Uterus (tissue), 4 donors: ENCODE measurements at places on chromosomes 6 and 20. TPM values are rescaled to one million over a fixed set of nuclear protein-coding genes. Genes with fewer than 3 reads are reported as not detected.
A peak's percentile ranks its signal among the peaks of the same experiment; 100 is the strongest.

- no peaks in the 10 kb centered on the region for H3K27me3 ChIP-seq
- DNase-seq = no peak
- H3K4me3 ChIP-seq = no peak overlapping the region
- no peaks in the 10 kb centered on the region for H3K4me1 ChIP-seq
- H3K36me3 ChIP-seq = no peaks in the 10 kb centered on the region
Observed at GRCh38 chr6:30322527-30323501, 3.9 kb upstream of the TRIM39 start.

KHDC1L gene
- 0.83 TPM for total RNA-seq

SLC16A10 gene
- total RNA-seq = 1.2 TPM

GRCh38 chr20:31652917-31653396 is 15.2 kb downstream of the COX4I2 start:
- no peaks in the 10 kb centered on the region for H3K36me3 ChIP-seq
- H3K27me3 ChIP-seq = no peaks in the 10 kb centered on the region
- no peaks in the 10 kb centered on the region for H3K4me1 ChIP-seq

TXLNB gene
- 1.7 TPM for total RNA-seq

GRCh38 chr20:44028868-44029847 is 114.5 kb downstream of the TOX2 start:
- H3K4me3 ChIP-seq = no peak overlapping the region
- no peak overlapping the region for H3K27ac ChIP-seq
- no peaks in the 10 kb centered on the region for H3K36me3 ChIP-seq
- H3K4me1 ChIP-seq = no peaks in the 10 kb centered on the region
- no peak for DNase-seq

- no peaks in the 10 kb centered on the region for H3K27me3 ChIP-seq
- no peaks in the 10 kb centered on the region for H3K4me1 ChIP-seq
- H3K36me3 ChIP-seq = no peaks in the 10 kb centered on the region
- H3K27ac ChIP-seq = no peak overlapping the region
- no peak overlapping the region for H3K4me3 ChIP-seq
- DNase-seq = no peak
Observed at GRCh38 chr6:15827496-15828255, 164.8 kb upstream of the DTNBP1 start.

DNA sequence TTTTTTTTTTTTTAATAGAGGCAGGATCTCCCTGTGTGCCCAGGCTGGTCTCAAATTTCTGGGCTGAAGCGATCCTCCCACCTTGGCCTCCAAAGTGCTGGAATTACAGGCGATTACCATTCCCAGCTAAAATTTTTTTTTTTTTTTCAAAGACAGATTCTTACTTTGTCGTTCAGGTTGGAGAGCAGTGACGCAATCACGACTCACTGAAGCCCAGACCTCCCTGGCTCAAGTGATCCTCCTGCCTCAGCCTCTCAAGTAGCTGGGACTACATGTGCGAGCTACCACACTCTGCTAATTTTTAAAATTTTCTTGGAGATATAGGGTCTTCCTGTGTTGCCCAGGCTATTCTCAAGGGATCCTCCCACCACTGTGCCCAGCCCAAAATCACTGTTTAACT is 58.0 kb upstream of the MYO6 start:
- H3K4me1 ChIP-seq = no peaks in the 10 kb centered on the region
- no peaks in the 10 kb centered on the region for H3K36me3 ChIP-seq
- H3K4me3 ChIP-seq = no peak overlapping the region
- no peak overlapping the region for H3K27ac ChIP-seq
- H3K27me3 ChIP-seq = no peaks in the 10 kb centered on the region

SGK1 gene
- 75.0 TPM for total RNA-seq

GRCh38 chr6:12844284-12845223 is 128.0 kb downstream of the PHACTR1 start:
- H3K27ac ChIP-seq = no peak overlapping the region
- H3K27me3 ChIP-seq = no peaks in the 10 kb centered on the region
- no peak overlapping the region for H3K4me3 ChIP-seq
- DNase-seq = no peak
- H3K4me1 ChIP-seq = no peaks in the 10 kb centered on the region

DNA sequence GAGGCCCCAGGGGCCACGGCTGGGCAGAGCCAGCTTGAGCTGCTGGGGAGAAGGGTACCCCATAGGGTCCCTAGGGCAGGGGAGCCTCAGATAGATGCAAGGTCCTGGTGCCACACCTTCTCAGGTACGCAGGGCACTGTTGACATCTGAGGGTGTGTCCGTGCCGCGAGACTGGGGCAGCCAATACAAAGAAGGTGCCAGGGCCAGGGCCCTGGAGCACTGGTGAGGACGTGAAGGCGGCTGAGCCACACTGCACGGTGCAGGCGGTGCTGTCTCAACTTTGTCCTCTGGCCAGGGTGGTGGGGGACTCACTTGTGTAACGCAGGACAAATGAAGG is 649 bp upstream of the LRRC73 start:
- H3K36me3 ChIP-seq = no peaks in the 10 kb centered on the region
- no peaks in the 10 kb centered on the region for H3K27me3 ChIP-seq
- H3K4me1 ChIP-seq = peaks cover 8% of the 10 kb centered on the region
- DNase-seq = no peak
- peak overlapping the region; percentile 61 for H3K4me3 ChIP-seq

SLC13A3 gene
- not detected for total RNA-seq

- H3K27me3 ChIP-seq = no peaks in the 10 kb centered on the region
- H3K4me3 ChIP-seq = no peak overlapping the region
- no peaks in the 10 kb centered on the region for H3K36me3 ChIP-seq
- no peak for DNase-seq
Observed at GRCh38 chr20:58243653-58244410, 15.4 kb upstream of the ANKRD60 start.

DNA sequence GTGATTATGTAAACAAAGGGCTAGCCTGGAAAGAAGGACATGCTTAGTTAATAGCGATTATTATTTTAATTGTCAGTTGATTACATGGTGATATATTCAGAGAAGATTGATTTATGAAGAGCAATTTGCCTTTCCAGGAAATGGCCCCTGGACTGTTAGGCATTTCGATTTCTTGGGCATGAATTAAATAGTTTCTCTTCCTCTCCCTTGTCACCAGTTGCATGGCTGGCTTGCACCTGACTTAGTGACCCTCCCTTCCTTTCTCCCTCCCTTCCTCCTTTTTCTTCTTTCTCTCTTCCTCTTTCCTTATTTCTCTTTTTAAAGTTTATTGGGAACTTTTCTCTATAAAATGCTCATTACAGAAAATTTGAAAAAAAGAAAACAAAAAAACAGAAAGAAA is 235.4 kb downstream of the CDC5L start:
- H3K27ac ChIP-seq = no peak overlapping the region
- DNase-seq = no peak
- H3K4me3 ChIP-seq = no peak overlapping the region
- H3K4me1 ChIP-seq = no peaks in the 10 kb centered on the region

- H3K36me3 ChIP-seq = no peaks in the 10 kb centered on the region
- no peak for DNase-seq
- no peak overlapping the region for H3K27ac ChIP-seq
- no peaks in the 10 kb centered on the region for H3K27me3 ChIP-seq
- no peak overlapping the region for H3K4me3 ChIP-seq
- H3K4me1 ChIP-seq = no peaks in the 10 kb centered on the region
Observed at GRCh38 chr6:98769546-98769945, 64.8 kb upstream of the POU3F2 start.

TINAG gene
- not detected for total RNA-seq

DNA sequence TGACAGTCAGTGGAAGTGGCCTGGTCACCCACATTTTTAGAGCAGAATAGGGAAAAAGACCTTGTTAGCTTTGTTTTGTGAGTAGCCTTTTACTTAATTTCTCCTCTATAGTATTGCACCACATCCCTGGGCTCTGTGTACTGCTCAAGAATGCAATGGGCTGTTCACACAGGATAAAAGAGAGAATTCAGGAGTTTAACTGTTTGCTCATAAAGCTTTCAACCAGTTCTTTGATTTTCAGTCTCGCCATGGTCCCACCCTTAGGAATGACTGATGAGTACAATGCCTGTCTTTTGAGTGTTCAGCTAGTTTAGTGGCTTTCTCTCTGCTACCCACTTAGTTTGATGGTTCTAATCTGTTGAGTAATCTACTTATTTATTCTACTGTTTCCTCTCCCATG is 129.7 kb downstream of the PLG start:
- peaks cover 3% of the 10 kb centered on the region for H3K36me3 ChIP-seq
- no peak for DNase-seq
- H3K27me3 ChIP-seq = no peaks in the 10 kb centered on the region
- no peak overlapping the region for H3K27ac ChIP-seq
- H3K4me1 ChIP-seq = no peaks in the 10 kb centered on the region

DNA sequence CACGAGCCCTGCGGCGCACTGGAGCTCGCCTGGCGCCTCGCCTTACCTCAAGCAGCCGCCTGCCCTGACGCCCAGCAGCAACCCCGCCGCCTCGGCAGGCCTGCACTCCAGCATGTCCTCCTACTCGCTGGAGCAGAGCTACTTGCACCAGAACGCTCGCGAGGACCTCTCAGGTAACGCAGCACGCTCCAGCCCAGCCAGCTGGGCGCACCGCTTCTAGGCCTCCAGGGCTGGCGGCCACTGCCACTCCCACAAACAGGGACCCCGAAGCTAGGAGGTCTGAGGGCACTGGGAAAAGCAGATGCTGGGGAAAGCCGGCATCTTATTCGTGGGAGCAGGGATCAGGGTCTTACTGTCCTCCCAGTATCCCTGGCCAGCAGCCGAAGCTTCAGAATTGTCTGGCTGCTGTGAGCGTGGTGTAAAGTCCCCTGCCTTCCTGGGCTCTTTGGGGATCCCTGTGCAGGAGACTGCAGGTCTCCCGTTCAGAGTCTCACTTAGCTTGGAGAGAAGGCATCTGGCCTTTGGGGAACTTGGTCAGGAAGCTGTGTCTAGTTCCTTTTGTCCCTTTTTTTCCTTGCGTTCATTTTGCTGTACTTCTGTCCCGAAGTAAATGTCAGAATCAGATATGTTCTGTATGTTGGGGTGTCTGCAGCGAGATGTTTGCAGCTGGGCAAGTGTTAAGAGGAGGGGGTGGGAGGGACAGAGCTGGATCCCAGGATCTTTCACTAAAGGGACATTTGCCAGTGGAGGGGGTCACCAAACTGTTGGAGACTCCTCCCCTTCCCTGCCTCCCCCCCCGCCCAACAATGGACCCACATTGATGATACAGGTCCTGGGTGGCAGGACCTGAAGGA is 1.8 kb downstream of the FOXF2 start:
- H3K27me3 ChIP-seq = peaks cover 21% of the 10 kb centered on the region
- no peaks in the 10 kb centered on the region for H3K36me3 ChIP-seq
- DNase-seq = no peak
- peaks cover 26% of the 10 kb centered on the region for H3K4me1 ChIP-seq

CST2 gene
- total RNA-seq = not detected

- H3K4me3 ChIP-seq = no peak overlapping the region
- no peaks in the 10 kb centered on the region for H3K4me1 ChIP-seq
- H3K27me3 ChIP-seq = no peaks in the 10 kb centered on the region
- no peak for DNase-seq
- no peaks in the 10 kb centered on the region for H3K36me3 ChIP-seq
Observed at GRCh38 chr6:246352-246751, 45.9 kb upstream of the DUSP22 start.

TDRD6 gene
- total RNA-seq = under 0.01 TPM

GRCh38 chr6:17483391-17484016 is 90.1 kb downstream of the CAP2 start:
- H3K27ac ChIP-seq = no peak overlapping the region
- no peaks in the 10 kb centered on the region for H3K27me3 ChIP-seq
- no peak overlapping the region for H3K4me3 ChIP-seq
- DNase-seq = no peak

GRCh38 chr6:113690281-113691259 is 166.6 kb upstream of the MARCKS start:
- no peaks in the 10 kb centered on the region for H3K4me1 ChIP-seq
- no peak for DNase-seq
- no peak overlapping the region for H3K4me3 ChIP-seq
- no peaks in the 10 kb centered on the region for H3K27me3 ChIP-seq
- H3K27ac ChIP-seq = no peak overlapping the region

HSF2 gene
- total RNA-seq = 19.7 TPM

GRCh38 chr20:62010551-62011402 is 54.9 kb downstream of the TAF4 start:
- no peak overlapping the region for H3K27ac ChIP-seq
- H3K36me3 ChIP-seq = no peaks in the 10 kb centered on the region
- H3K4me1 ChIP-seq = peaks cover 8% of the 10 kb centered on the region
- DNase-seq = peak; percentile 53
- no peaks in the 10 kb centered on the region for H3K27me3 ChIP-seq

- H3K4me3 ChIP-seq = peak within 1 kb of the TSS; percentile 24
- H3K36me3 ChIP-seq = no peaks in the 10 kb centered on the region
- no peaks in the 10 kb centered on the region for H3K27me3 ChIP-seq
- no peak for DNase-seq
- H3K27ac ChIP-seq = peak within 1 kb of the TSS; percentile 25
- no peaks in the 10 kb centered on the region for H3K4me1 ChIP-seq
Observed at GRCh38 chr6:159169193-159169555, at the start of gene FNDC1. TSS of gene FNDC1 (plus strand) at chr6:159169400. CDS start at chr6:159169597, 197 bp downstream.

DNA sequence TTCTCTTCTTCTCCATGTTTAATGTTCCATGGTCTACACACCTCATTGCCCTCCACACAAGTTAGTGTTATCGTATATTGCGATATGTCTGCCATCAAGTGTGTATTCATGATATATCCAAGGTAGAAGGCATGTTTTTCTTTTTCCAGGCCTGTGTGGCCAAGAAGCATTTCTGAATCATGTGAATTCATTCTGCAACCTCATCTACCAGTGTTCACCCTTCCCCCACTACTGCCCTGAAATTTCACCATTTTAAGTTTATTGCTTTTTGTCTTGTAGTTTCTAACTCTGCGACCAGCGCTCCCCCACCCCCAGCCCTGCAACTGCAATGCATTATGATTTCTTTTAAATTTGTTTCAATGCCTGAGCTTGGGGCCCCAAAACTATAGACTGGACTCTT is 618.0 kb upstream of the FLRT3 start:
- DNase-seq = no peak
- H3K27me3 ChIP-seq = no peaks in the 10 kb centered on the region
- H3K4me3 ChIP-seq = no peak overlapping the region
- H3K27ac ChIP-seq = no peak overlapping the region
- H3K4me1 ChIP-seq = no peaks in the 10 kb centered on the region

GRCh38 chr20:59320426-59320825 is 20.0 kb downstream of the EDN3 start:
- no peak overlapping the region for H3K27ac ChIP-seq
- H3K4me3 ChIP-seq = no peak overlapping the region
- no peak for DNase-seq
- H3K36me3 ChIP-seq = no peaks in the 10 kb centered on the region
- no peaks in the 10 kb centered on the region for H3K4me1 ChIP-seq

- H3K4me3 ChIP-seq = no peak overlapping the region
- H3K4me1 ChIP-seq = no peaks in the 10 kb centered on the region
- H3K27me3 ChIP-seq = no peaks in the 10 kb centered on the region
- no peaks in the 10 kb centered on the region for H3K36me3 ChIP-seq
Observed at GRCh38 chr20:40565682-40566040, 123.4 kb downstream of the MAFB start.

DNA sequence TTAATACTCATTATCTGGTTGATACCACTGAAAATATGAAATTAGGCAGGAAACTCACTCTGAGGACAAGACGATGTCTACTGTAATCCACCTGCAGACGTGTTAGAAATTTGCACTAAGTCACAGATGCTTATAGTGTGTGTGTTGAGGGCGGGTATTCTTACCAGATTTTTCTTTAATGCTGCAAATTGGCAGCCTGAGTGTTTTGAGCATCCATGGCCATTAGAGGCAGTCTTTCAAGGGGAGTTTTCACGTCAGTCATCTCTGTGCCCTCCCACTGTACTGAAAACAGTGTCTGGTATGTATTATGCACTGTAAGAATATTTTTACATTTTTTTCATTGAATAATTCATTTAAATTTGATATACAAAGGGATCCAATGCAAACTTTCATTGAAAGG is 266.5 kb upstream of the QKI start:
- H3K27me3 ChIP-seq = no peaks in the 10 kb centered on the region
- H3K4me1 ChIP-seq = no peaks in the 10 kb centered on the region
- no peaks in the 10 kb centered on the region for H3K36me3 ChIP-seq
- no peak for DNase-seq
- H3K27ac ChIP-seq = no peak overlapping the region
- H3K4me3 ChIP-seq = no peak overlapping the region

RNF217 gene
- 22.9 TPM for total RNA-seq
